ENCODE measurements at places on chromosomes 7 and 10.
A peak's percentile ranks its signal among the peaks of the same experiment; 100 is the strongest.

- DNase-seq, result no peak
Measured at GRCh38 chr7:132500727-132501440, 75.4 kb downstream of the PLXNA4 start.

DNA sequence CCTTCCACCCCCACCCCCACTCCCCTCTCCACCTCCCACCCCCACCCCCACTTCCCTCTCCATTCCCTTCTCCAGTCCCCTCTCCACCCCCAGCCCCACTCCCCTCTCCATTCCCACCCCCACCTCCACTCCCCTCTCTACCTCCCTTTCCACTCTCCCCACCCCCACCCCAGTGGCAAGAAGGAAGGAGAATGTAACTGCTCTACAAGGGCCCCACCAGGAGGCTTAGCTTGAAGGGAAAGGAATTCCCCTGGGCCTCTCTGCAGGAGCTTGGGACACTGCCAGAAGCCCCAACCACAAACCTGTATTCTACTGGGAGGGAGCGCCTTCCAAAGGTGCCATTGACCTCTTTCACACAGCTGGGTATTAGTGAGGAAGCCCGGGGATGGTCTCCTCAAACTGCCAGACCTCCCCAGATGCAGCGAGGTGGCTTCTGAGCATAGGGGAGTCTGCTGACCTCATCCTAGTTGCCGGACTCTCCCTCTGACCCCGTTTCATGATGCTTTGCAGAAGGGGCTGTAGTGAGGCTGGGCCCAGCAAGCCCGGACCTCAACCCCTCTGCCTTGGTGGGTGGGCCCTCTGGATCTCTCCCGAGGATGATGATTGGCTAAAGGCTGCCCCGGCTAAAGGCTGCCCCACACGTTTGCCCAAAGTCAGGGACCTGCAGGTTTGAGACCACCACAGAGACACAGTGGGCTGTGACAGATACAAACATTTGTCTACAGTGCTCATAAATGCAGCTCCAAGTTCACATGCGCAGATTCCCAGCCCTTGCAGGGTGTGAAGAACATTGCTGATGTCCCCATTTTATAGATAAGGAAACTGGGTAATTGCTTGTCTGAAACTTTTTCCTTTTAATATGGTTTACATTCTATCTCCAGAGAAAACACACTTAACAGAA lies 2.9 kb downstream of the DEPP1 start:
- no peak for DNase-seq

- DNase-seq, result no peak
Measured at GRCh38 chr10:80273523-80274170, 15.8 kb downstream of the MAT1A start.

GRCh38 chr10:126833542-126833941 lies 71.7 kb upstream of the DOCK1 start:
- DNase-seq, result no peak

- no peak for DNase-seq
Measured at GRCh38 chr7:70288781-70289456, 690.6 kb downstream of the AUTS2 start.

DNA sequence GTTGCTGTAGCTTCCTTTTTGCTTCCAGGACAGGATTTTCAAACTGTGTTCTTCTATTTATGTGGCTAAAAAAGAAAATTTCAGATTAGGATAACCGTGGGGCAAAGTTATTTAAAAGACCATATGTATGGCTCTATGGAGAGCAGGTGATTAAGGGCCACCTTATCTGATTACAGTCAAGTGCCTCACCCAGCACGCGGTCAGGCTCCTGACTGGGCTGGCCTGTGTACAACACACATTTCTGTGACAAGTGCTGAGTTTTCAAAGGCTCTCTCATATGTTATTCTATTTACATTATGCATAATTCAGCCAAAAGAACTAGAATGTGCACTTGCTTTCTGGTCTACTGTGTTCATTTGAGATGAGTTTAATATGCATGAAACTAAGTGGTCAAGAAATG lies 547.4 kb downstream of the PHTF2 start:
- DNase-seq, result no peak

- DNase-seq, result no peak
Measured at GRCh38 chr7:132869166-132869861, 212.6 kb downstream of the CHCHD3 start.

GRCh38 chr10:34655286-34656170 lies 159.6 kb downstream of the PARD3 start:
- DNase-seq, result no peak

DNA sequence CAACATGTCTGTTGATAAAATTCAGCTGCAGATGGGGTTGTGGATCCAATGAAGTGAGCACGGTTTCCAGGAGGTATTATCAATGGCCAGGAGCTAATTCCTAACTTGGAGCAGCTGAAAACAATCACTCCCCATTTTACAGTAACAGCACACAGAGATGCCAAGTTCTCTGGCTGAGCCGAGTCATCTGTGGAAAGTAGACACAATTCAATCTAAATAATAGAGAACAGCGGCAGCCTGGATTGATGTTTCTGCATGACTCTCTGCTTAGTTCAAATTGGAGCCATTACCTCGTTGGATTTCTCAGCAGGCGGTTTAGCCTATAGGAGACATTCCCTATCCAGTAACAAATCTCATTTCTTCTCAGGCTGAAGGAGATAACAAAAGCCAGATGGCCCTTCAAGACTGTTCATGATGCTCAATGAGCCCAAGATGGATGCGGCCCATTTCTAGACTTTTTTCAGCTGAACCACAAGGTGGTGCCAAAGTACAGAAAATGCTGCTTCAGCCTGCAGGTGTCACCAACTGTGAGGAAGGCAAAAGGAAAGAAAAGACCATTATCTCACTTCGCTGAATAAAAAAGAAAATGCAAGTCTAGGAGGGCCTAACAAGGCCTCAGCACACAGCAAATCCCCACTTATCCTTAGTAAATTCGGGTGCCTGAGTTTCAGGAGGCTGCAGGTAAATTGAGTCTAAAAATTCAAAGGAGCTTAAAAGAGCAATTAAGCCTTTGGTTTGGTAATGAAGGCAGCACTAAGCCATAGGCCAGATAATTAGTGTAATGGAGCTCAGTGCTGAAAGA lies 83.7 kb downstream of the SLC16A9 start:
- DNase-seq, result peak; percentile 46

GRCh38 chr7:51090411-51090810 lies 226.2 kb downstream of the COBL start:
- no peak for DNase-seq

- DNase-seq, result no peak
Measured at GRCh38 chr7:110204527-110204926, 886.4 kb upstream of the LRRN3 start.

DNA sequence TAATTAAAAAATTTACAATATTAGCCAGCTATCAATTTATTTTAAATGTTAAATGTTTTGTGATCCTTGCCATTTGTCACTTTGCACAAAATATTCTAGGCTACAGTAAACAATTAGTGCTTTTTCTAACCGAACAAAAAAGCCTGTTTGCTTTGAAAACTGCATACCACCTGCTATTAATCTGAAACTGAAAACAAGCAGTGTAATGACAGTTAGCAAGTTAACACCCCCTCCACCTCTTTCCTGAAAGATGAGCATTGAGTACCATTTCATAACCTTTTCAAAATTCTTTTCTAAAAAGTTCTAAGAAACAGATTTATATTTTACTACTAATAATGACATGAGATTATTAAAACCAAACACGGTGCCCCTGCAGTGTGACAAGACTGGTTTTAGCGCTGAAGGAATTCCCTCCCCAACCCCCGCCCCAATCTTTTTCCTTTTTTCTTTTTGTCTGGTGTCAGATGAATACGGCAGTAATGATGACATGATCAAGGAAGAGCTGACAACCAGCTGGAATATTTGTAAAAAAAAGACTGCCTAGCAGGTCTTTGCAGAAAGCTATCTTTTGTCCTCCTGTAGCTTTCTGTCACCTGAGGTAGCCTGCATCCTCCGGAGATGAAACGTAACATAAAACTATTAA lies 175.6 kb downstream of the CHCHD3 start:
- no peak for DNase-seq

DNA sequence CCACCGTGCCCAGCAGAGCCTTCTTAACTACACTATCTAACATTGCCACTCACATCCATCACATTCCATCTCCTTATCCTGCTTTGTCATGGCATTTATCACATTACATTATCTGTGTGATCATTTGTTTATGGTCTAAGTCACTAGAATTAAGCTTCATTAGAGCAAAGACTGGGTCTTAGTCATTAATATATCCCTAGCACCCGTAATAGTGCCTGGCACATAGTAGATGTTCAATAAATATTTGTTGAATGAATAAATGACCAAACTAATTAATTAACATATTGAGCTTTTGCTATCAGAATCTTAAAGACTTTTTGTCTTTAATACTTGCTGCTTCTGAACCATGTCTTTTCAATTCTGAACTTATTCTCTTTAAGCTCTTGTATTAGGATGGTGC lies 5.9 kb upstream of the COPG2 start:
- no peak for DNase-seq

DNA sequence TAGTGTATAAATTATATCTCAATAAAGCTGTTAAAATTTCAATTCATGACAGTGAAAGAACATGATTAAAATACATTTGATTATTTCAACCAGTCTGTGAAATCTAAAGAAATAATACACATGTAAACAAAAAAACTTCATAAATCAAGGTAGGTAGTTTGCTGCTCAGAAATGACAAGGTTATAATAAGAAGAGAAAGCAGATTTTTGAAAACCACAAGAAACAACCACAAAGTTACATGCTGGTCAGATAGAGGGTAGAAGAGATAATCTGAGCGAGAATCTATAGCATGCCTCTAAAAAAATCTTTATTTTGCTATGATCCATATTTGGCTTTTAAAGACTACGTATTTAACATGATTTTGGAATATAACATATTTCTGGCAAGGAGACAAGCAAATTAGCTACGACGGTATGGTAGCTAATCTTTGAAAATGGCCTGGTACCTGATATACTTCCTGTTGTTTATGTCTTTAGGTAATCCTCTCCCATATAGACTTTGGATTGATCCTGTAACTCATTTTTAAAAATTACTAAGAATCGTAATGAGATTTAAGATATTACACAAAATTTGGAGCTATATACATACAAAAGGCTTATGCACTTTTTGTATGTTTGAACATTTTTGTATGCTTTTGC lies 23.5 kb upstream of the VCL start:
- no peak for DNase-seq

DNA sequence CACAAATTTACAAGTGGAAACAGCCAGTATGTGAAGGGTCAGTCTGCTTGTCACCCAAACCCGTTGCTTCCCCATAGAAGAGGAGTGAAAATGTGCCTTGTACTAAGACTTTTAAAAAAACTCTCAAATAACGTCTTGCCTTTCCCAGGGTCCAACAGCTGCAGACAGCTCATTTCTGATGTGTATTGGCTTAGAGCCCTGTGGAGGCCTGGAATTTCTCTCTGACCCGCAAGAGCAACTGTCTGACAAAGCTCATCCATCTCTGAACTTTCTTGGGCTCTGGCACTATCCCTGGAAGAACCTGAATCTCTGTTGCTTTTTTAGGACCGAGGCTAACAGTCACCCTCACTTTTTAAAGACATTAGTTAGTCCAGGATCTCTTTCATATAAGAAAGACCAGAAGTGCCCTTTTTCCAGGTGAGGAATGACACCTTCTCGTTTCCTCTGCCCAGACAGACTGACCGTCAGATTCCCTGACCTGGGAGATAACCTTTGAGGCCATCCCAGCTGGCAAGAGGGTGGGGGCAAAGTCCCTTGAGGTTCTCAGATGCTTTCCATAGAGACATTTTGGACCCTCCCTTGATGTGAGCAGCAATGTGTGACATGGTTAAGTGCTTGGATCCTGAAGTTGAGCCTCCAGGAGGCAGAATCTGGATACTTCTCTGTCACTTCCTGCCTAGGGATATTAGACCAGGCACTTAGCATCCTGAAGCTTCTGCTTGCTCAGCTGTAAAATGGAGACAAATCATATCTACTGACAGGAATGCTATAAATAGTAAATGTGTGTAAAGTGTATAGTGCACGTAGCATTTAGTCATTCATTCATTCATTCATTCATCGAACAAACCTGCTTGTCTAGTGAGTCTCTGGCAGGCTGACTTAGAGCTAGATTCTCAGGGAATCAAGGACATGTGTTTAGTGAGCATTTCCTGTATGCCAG lies 4.5 kb upstream of the NODAL start:
- DNase-seq, result no peak

DNA sequence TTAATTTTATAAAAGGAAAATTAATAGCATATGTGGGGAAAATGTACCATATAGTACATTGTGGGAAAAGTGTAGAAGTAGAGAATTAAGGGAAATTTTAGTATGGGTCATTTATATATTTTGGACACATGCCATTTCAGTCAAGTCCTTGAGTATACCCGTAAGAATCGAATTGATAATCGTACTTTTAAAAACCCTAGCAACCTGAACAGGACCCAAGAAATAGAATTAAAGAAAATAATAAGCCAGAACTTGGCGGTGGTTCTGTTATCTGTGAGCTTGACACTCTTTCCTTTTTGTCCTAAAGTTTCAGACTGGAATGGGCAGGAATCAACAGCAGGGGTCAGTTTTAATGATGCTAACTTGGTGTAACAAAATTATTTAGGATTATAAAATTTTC lies 221.0 kb downstream of the CDK14 start:
- no peak for DNase-seq

- no peak for DNase-seq
Measured at GRCh38 chr10:58023341-58024073, 244.2 kb downstream of the IPMK start.

DNA sequence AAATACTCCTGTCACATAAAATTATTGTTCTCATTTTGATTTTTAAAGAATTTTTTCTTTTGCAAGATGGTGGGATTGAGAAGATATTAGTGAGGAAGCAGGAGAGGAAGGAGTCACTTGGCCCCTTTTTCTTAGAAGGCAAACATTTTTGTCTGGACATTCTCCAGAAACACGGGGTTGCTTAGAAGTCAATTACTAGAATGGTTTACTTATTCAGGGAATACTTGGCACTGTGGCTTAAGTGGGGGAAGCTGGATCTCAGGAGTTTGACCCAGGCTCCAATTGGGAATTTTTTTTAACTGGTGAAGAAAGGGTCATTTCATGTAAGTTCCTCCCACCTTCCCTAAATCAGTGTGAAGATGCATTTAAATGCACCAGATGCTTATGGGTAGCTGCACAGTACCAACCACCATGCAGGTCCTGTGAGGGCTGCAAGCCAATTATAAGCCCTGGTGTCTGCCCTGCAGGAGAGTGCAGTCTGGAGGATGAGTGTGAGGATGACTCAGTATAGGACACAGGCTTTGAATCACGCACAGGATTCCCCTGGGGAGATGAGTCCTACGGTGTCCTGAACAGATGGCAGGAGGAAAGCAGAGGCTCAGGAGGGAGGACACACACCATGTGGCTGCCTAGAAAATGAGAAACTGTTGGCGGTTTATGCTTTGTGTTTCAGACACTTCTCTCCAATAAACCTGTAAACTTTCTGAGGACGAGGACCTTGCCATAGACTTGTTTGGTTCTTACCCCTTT lies 299.1 kb downstream of the PLXNA4 start:
- DNase-seq, result no peak

- DNase-seq, result no peak
Measured at GRCh38 chr7:26329520-26330255, 38.0 kb downstream of the SNX10 start.

GRCh38 chr7:155848691-155849669 lies 36.7 kb upstream of the SHH start:
- no peak for DNase-seq

GRCh38 chr7:90607196-90607595 lies 11.1 kb downstream of the CDK14 start:
- DNase-seq, result no peak
